Posterior vena cava (tissue), 2 donors: ENCODE measurements at places on chromosomes 3 and 15. TPM values are rescaled to one million over a fixed set of nuclear protein-coding genes. Genes with fewer than 3 reads are reported as not detected.
A peak's percentile ranks its signal among the peaks of the same experiment; 100 is the strongest.

- no peak for DNase-seq
Measured at GRCh38 chr15:77038312-77039216, 32.3 kb downstream of the TSPAN3 start.

GATM gene
- total RNA-seq, result 26.7 TPM

- no peak for DNase-seq
Measured at GRCh38 chr3:178458313-178459037, 77.8 kb upstream of the KCNMB2 start.

- DNase-seq, result no peak
Measured at GRCh38 chr3:148535001-148535400, 162.7 kb upstream of the AGTR1 start.

DNAJC13 gene
- total RNA-seq, result 53.3 TPM

DNA sequence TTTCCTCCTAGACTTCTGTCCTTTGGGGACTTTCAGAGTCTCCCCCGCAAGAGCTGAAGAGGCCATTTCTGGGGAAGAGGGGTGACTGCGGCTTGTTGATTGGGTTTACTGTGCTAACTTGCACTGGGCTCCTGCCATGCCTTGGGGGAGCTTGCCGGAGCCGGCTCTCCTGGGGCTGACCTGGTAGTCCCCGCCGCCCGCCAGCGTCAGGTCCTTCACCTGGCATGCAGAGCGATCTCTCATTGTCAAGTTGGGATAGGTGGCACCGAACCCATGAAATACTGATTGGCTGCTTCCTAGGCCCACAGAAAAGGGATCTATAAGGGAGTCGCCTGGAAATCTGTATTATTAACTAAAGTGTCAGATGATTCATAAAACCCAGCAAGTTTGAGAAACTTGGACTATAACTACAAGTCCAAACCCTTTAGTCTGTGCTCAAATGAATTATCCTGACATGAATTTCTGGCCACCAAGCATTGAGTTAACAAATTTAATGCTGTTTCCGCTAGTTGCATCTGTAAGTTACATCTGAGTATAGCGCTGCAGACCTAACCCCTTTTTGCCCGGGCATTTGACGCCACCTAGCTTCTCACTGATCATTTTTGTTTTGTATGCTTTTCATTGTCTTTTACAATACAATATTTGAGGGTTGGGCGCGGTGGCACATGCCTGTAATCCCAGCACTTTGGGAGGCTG, 607 bp upstream of the IMP3 start:
- no peak for DNase-seq

WNT7A gene
- total RNA-seq, result not detected

DNA sequence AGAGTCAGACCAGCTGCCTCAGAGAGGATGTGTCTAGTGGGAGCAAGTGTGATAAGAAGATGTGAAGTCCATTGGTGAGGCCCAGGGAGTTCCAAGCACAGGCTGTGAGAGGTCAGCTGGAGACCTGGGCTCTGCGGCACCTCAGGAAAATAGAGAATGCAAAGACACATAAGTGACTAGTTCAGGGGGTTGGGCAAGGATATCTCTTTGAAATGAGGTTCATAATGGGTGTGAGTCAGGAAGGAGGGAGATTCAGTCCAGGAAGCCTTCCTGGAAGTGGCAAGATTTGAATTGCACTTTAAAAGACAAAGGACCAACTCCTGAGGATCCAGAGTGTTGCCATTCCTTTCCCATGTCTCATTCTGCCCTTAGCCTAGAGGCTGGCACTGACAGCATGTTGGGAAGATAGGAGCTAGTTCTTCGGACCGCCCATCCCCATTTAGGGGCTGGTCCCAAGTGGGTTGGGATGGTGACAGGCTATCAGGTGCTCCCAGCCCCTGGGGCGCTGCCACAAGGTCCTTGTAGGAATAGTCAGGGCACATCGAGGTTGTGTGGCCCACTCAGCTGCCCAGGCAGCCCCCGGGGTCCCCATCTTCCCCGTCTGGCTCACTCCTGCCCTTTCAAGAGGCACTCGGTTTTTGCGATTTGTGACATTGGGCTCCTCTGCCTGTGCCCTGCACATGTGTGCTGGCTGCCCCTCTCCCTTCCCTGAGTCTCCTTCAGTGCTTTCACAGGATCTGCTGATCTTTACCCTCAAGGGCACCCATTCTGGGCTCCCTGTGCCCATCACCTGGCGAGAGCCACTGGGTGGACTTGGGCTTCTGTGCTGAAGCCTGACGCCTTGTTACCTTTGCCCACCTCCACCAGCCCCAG, 23.7 kb downstream of the ESYT3 start:
- DNase-seq, result peak; percentile 58

DNA sequence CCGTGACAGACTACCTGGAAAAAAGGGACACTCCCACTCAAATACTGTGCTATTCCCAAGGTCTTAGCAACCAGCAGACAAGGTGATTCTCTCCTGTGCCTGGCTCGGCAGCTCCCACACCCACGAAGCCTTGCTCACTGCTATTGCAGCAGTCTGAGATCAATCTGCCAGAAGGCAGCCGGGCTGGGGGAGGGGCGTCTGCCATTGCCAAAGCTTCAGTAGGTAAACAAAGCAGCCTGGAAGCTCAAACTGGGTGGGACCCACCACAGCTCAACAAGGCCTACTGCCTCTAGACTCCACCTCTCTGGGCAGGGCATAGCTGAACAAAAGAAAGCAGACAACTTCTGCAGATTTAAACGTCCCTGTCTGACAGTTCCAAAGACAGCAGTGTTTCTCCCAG, 128.4 kb upstream of the SETMAR start:
- no peak for DNase-seq

DNA sequence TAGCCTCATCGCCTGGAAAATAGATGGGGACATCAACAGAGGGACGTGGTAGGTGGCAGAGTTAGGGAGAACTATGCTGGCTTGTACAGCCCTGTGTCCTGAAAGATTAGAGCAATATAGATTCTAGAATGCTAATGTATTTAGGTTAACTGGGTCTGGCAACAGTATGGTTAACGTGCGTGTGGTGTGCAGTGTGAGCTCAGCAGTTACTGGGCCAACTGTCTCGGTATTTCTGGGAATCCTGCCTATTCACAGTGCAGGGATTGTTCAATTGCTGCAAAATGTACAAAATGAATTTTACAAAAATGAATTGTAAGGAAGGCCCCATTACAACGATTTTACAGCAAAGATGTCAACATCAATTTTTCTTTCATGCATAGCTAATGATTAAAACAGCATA, 20.6 kb downstream of the MEIS2 start:
- no peak for DNase-seq

- DNase-seq, result no peak
Measured at GRCh38 chr3:171258316-171258715, 201.9 kb downstream of the TNIK start.

KIF23 gene
- 3.3 TPM for total RNA-seq

LRRC34 gene
- total RNA-seq, result 1.9 TPM

DNA sequence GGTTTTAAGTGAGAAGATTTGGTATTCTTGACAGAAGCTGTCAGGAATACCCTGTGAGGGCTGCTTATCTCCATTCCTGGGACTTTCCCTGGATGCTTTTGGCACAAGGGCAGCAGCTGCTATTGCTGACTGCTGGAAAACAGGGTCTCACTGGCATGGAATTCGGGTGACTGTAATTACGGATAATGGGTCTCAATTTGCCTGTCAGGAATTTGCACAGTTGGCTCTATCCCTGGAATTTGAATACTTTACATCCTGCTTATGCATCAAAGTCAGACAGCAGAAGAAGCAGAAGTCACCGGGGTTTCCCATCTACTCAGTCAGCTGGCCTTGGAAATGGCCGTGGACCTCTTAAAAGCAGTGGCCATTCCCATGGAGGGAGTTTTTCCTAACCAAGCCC, 25.9 kb upstream of the AKAP13 start:
- no peak for DNase-seq

CAMK1 gene
- 47.8 TPM for total RNA-seq

DNA sequence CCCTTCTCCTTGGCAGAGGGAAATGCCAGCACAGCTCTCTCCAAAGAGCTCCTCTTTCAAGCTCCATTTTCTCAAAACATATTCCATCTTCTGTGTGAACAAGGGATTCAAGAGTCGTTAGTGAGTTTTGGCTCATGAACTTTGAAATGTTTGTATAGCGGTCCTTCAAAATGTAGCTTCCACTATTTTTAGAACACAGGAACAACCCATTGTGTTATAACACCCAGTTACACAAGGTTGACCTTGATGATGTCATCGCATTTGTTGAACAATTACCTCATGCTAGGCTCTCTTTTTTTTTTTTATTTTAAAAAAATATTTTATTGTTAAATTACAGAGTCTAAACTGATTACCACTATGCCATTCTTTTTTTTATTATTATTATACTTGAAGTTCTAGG, 251.7 kb downstream of the THSD4 start:
- no peak for DNase-seq

GRCh38 chr3:179150610-179151009, 2.5 kb downstream of the PIK3CA start:
- DNase-seq, result no peak

DNA sequence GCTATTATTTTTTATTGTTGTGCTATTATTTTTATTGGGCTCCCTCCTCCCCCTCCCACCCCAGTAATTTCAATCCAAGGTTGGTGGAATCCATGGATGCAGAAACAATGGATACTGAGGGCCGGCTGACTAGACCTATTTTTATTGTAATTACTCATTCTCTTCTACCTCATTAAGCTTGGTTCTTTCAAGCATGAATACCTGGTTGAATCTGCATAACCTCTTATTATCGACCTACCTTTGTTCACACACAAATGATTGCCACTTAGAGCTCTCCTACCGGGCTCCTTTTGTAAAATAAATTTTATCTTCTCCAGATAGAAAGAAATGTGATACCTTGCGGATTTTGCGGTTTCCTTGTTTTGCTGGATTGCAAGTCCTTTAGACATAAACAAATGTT, 31.6 kb downstream of the BTD start:
- DNase-seq, result no peak

GRCh38 chr3:77042882-77043281, 3.0 kb downstream of the ROBO2 start:
- DNase-seq, result no peak

GRCh38 chr3:141505166-141505565, 18.3 kb downstream of the RASA2 start:
- DNase-seq, result no peak

FAM240A gene
- not detected for total RNA-seq

DNA sequence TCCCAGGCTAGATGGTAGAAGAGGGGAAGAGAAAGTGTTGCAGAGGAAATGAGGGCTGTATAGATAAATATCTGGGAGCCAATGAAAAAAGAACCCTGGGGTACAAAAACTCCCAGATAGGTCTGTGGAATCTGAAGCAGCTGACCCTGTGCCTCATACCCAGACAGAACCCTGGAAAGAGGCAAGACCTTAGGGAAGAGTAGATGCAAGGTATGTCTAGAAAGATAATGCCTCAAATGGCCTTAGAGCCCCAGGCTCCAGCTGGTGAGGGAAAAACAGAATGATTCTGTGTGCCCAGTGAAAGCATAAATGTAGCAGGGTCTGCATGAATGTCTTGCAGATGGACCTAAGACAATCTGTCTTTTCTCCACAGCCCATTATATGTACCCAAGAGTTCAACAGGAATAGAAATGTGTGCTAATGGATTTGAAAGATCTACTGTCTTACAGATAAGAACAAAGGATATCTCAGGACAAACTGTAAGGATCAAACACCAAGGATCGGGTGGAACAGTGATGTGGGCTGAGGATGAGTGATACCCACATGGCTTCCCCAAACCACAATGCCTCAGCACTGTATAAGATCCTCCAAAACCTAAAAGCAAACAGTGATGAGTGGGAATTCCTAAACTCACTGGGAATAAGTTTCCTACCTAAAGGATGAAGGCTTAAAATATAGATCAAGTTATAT, 58.8 kb downstream of the NCEH1 start:
- no peak for DNase-seq

GRCh38 chr3:77014226-77014625, 25.7 kb upstream of the ROBO2 start:
- DNase-seq, result no peak

FEZF2 gene
- not detected for total RNA-seq

PRSS50 gene
- not detected for total RNA-seq

GRCh38 chr15:45784656-45785055, 149.8 kb downstream of the SQOR start:
- no peak for DNase-seq

GRCh38 chr3:141128126-141128777, 77.1 kb downstream of the SPSB4 start:
- no peak for DNase-seq

DNA sequence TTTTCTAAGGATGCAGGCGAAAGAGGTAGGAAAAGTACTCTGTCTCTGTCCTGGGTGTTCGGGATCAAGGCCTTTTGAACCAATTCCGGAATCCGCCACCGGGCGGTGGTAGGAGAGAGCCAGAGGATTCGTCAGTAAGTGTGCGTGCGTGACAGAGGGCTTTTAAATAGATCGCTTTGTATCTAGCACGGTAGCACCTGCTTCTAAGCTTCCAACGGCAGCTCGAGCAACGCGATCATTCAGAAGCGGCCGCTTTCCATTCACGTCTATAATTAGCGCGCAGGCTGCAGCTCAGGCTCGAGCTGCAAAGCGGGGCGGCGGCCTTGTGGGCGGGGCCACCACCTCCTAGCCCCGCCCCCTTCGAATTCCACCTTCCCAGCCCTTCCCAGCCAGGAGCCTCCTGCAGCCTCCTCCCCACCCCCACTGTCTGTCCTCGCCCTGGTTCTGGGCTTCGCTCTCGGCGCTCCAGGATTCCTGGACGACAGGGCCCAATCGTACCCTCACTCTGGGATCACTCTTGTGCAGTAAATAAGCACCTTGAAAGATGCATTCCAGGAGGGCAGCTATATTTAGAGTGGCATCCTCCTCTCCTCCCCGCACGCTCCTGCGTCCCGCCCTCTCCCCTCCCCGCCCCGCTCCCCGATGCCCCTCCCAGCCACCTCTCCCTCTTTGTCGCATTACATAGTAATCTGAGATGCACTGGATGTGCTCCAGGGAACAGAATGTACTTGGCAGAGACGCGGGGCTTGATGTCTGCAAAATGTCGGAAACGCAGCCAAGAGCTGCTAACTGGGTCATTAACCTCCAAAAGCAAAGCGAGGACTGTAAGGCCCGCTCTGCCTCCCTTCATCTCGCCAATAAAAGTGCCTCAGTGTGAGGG, 224.1 kb upstream of the TPRG1 start:
- DNase-seq, result peak; percentile 96

SERPINI2 gene
- not detected for total RNA-seq

GRCh38 chr3:154584041-154584440, 154.1 kb upstream of the GPR149 start:
- DNase-seq, result no peak

SLC9C1 gene
- total RNA-seq, result 1.4 TPM

DNA sequence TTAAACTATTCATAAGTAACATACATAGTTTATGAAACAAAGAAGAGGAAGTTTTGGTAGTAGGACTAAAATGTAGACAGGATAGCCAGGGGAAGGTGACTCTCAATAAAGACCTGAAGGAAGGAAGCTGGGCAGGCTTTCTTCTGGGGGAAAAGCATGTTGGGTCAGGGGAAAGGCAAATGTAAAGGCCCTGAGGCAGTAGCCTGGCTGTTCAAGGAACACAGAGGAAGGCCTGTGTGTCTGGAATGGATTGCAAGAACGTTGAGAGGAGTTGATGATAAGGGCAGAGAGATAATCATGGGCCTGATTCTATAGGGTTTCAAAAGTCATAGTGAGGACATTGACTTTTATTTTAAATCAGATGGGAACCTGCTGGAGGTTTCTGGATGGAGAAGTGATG, 167.6 kb downstream of the SNRK start:
- no peak for DNase-seq
